ENCODE measurements at places on chromosomes 11 and 22. TPM values are rescaled to one million over a fixed set of nuclear protein-coding genes. Genes with fewer than 3 reads are reported as not detected.

The CASP5 gene
- not detected for total RNA-seq

The LRRC10B gene
- total RNA-seq: 0.18 TPM

The SLC22A25 gene
- total RNA-seq: not detected

The SAA2 gene
- total RNA-seq: 0.87 TPM

The RHOD gene
- 22.1 TPM for total RNA-seq

The GRM5 gene
- total RNA-seq: 0.05 TPM

The CRYBA4 gene
- total RNA-seq: not detected

The C22orf39 gene
- total RNA-seq: 32.3 TPM

The USP35 gene
- total RNA-seq: 9.0 TPM

The MRGPRF gene
- total RNA-seq: 0.24 TPM

GRCh38 chr11:34791780-34792542 is 124.2 kb downstream of the APIP start:
- DNase-seq: no peak

- DNase-seq: no peak
Measured at GRCh38 chr22:27135031-27135981, 477.9 kb downstream of the MIAT start.

DNA sequence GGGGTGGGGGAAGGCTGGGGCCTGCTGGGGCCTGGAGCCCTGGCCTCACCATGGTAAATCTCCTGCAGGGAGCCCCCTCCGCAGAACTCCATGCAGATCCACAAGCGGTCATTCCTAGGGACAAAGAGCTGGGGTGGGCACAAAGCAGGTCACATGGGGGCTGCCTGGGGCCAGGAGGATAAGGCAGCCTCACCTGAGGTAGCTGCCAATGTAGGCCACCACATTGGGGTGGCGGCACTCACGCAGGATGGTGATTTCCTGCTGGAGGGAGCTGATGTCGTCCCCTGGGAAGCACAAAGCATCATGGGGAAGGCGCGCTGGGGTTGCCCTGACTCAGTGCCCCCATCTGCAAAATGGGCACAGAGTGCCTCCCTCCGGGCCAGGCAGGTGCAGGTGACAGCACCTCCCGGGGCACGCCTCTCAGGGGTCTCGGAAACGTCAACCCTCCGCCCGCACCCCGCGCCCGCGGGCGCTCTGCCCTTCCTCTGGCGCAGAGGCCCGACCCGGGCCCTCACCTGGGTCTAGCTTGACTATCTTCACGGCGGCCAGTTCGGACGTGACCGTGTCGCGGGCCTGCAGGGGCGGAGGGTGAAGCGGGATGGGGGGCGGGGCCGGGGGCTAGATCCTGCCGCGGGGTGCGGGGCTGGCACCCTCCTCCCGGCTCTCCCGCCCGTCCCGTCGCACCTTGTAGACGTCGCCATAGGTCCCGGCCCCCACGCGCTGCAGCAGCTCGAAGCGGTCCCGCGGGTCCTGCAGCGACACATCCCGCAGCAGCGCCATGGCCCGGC is 450 bp downstream of the MAP4K2 start:
- DNase-seq: no peak

DNA sequence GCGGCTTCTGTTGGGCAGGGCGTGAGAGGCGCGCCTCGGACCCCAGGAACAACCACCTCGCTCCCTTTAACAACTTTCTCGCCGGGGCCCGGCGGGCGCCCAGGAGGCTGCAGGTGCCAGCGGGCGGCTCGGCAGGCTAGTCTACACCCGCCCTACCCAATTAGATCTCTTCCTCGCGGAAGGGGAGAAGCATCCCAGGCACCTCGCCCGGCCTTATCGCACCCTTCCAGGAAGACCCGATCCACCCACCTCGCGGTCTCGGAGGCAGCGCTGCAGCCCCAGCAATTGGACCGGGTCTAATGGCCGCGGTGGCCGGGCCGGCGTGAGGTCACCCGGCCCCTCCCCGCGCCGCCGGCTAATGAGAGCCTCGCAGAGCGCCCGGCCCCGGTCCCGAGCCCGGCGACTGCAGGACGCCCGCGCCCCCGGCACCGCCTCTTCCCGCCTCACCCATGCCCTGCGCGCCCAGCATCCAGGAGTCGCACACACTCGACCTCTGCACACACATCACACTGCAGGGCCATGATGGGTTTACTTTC is at the start of gene PLAAT3:
Gene PLAAT3 (minus strand): TSS at position 298 of the 536 bp plus-strand sequence. CDS start 419 bp downstream, outside the sequence.
- no peak for DNase-seq

- DNase-seq: no peak
Measured at GRCh38 chr11:35622070-35622469, 3.8 kb downstream of the FJX1 start.

DNA sequence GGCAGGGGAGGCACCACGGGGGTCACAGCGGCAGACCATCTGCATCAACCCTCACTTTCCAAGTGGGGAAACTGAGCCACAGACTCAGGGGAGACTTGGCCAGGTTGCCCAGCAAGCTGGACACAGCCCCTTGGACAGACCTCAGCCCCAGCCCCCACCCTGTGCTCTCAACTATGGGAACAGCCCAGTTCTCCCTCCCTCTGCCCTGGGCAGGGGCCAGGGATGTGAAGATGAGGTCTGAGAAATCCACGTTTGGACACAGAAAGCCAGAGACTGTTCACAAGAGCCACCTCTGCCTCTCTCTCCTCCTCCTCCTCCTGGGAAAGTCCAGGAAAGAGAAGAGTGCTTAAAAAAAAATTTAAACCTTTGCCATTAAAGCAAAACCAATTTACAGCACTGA is 50.1 kb downstream of the ELFN2 start:
- no peak for DNase-seq

DNA sequence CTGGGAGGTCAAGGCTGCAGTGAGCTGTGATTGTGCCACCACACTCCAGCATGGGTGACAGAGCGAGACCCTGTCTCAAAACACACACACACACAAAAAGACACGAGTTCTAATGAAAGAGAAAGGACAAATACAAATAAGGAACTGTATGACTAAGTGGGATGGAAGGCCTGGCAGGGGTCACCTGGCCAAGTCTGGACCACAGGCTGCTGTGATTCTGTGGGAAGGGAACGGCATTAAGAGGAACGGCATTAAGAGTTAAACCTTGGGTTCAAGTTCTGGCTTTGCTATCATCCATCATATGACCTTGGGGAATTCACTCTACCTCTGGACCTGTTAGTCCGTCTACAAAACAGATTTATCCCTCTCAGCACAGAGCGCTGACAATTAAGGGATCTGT is 47.7 kb downstream of the LRFN4 start:
- DNase-seq: no peak

DNA sequence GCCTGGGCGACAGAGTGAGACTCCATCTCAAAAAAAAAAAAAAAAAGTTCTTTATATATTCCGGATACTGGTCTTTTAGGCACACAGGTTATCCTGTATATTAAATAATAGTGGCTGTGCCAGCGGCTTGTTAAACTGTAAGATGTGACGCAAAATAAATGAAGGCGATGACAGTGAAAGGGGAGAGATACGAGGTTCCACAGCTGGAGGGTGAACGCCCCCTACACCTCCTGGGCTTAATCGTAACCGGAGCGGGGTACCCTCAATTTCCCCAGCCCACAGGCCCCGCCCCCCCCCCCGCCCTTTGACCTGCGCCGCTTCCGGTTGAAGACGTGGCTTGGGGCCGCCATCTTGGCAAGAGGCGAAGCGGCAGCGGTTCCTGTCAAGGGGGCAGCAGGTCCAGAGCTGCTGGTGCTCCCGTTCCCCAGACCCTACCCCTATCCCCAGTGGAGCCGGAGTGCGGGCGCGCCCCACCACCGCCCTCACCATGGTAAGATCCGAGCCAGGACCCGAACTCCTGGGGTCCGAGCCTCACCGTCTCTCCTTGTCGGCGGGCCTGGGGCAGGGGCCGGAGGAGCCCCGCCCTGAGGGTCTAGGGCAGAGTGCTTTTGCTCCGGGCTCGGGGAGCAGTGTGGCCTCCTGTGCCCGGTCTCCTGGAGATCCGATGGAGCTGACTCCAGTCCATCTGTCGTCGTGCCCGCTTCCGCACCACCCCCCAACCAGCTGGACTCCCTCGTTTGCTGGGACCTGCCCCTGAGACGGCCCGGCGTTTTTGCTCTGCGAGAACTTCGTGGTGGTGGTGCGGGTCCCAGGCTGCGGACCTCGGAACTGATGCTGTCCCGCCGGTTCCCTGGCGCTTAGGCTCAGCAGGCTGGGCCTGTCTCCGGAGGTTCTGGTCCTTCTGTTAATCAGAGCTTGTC is at the start of gene ARCN1:
Gene ARCN1 (plus strand): TSS at position 349 of the 920 bp plus-strand sequence. CDS start 139 bp downstream, at position 488.
- no peak for DNase-seq

GRCh38 chr11:104609311-104610085 is 288.8 kb downstream of the CASP12 start:
- peak; percentile 48 for DNase-seq

DNA sequence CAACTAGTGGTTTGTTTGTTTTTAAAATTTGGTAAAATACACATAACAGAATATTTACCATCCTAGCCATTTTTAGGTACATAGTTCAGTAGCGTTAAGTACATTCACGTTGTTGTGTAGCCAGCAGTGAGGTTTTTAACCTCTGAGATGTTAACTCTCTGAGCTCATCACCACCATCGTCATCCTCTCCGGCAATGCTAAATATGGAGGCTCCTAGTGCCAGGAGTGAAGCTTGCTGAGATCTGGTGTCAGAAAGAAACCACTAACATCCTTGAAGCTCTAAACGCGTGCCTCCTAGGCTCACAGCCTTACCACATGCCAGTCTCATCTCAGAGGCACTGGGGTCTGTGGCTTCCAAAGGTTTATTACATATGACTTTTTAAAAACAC is 330.2 kb upstream of the B3GAT1 start:
- no peak for DNase-seq

GRCh38 chr11:88050247-88050646 is 125.0 kb downstream of the RAB38 start:
- no peak for DNase-seq

GRCh38 chr11:65852508-65853245 is 5.3 kb downstream of the CFL1 start:
- DNase-seq: no peak

- no peak for DNase-seq
Measured at GRCh38 chr11:123055191-123055901, 6.6 kb downstream of the HSPA8 start.

GRCh38 chr11:44875037-44875436 is 75.6 kb downstream of the TP53I11 start:
- DNase-seq: no peak

DNA sequence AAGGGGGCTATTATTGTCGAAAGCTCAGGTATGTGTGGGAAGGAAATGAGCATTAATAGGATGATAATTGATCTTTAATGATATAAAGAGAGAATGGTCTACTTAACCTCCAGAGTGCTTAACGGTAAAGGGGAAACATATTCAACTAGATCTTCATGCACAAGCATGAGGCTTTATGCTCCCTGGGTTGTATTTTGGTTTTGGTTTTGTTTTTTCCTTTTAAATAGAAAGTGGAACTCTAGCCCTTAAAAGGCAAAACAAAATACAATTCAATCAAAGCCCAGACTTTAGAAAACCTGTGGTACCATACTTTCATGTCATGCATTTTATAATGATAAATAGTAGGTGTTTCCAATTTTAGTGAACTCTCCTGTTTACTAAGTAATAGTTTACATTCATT is 622.7 kb downstream of the METTL15 start:
- no peak for DNase-seq

GRCh38 chr11:77158041-77158695 is 30.1 kb downstream of the MYO7A start:
- DNase-seq: no peak

DNA sequence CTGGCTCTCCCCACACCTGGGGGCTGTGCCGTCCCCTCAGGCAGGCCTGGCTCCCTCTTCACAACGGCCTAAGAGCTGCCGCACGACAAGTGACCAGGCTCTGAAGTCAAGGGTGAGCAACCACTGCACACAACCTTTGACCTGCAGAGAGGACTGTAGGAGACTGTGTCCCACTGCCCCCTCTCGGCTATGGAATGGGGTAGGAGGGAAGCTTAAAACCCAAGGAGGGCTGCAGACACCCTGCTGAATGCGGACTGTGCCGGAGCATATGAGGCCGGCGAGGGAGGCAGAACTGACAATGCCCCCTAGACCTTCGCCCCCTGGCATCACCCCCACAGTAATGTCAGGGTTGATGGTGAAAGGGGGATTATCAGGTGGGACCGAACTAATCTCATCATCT is 311.9 kb downstream of the CTTN start:
- no peak for DNase-seq

GRCh38 chr22:28883917-28884746 is 760 bp downstream of the ZNRF3 start:
- no peak for DNase-seq

DNA sequence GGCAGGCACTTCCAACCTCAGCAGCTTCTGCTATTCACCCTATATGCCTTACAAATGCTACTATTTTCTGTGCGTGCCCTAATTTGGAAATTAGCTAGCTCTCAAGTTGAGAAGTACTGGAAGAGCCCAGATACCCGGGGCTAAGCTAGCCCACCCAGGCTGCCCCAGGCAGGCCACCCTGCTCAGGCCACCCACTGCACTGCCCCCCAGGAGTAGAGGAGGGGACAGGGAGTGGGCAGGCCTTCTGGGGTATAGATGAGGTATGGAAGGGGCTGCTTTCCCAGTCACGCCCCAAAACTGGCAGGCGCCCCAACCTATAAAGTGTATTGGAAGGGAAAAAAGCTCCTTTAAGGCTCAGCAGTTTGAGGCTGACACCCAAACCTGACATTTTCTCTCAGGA is 43.5 kb downstream of the DRD2 start:
- no peak for DNase-seq

- no peak for DNase-seq
Measured at GRCh38 chr11:104222464-104222863, 58.5 kb upstream of the PDGFD start.

DNA sequence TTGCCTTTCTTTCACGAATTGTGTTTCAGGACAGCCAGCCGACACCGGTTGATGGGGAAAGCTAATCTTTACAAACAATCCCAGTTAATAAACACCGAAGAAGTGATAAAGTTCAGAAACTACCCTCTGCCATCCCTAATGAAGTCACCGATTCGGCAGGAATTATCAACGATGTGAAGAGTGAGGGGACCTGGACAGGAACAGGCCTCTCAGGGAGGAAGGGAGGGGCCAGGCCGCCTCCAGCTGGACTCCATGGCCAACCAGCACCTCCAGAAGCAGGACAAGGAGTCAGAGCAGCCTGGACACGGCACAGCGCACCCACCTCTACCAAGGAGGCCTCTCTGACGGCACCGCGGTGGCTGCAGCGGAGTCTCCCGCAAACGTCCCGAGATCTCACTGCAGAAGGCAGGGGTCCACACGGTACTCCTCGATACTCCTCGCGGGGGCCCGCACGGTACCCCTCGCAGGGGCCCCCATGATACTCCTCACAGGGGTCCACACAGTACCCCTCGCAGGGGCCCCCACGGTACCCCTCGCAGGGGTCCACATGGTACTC is 3.9 kb downstream of the TOLLIP start:
- DNase-seq: no peak
